ENCODE measurements at places on chromosomes 13 and 19.

DNA sequence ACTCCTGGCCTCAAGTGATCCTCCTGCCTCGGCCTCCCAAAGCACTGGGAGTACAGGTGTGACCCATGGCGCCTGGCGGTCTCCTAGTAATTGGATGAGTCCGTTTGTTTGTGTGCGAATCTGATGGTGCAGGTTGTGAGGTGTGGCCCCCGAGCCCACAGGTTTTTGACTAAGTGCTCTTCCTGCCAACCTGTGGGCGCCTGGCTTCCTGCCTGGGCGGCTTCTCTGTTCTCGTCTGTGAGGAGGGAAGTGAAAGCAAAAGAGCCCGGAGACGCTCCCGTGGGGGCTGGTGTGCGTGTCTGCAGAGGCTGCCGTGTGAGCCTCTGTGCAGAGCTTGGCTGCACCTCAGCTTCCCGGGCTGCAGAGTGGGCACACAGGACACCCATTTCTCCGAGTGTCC is 10.0 kb downstream of the ARHGAP45 start:
- peak; percentile 76 for DNase-seq

- no peak for DNase-seq
Measured at GRCh38 chr19:46495786-46496099, at the start of gene PNMA8B. Gene PNMA8B, minus strand, starts transcription at chr19:46495867. Its CDS starts 402 bp downstream, at chr19:46495465.

DNA sequence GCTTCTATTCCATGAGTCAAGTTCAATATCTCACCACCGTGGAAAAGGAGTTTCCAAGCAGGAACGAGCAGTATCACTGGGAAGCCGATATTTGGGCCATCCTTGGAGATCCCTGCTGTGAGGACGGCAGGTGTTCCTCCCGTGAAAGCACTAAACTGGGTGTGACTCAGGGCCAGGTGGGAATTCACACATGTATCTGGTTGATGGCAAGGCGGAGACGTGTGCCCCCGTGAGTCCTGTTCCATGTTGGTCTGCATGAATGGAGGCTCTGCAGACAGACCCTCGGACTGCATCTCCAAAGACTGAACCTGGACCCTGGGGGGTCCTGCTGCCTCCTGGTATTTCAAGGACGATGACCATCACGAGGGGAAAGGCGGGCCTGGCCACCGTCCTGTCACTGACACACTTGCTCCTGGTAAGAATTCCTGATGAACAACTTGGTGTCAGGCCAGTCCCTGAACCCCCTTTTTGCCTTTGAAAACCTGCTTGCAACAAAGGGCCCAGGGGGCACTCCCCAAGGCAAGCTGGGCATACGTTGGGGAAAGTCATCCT is 22.8 kb upstream of the GAS6 start:
- DNase-seq: no peak

GRCh38 chr19:55690769-55691545 is 15.9 kb downstream of the EPN1 start:
- DNase-seq: no peak

DNA sequence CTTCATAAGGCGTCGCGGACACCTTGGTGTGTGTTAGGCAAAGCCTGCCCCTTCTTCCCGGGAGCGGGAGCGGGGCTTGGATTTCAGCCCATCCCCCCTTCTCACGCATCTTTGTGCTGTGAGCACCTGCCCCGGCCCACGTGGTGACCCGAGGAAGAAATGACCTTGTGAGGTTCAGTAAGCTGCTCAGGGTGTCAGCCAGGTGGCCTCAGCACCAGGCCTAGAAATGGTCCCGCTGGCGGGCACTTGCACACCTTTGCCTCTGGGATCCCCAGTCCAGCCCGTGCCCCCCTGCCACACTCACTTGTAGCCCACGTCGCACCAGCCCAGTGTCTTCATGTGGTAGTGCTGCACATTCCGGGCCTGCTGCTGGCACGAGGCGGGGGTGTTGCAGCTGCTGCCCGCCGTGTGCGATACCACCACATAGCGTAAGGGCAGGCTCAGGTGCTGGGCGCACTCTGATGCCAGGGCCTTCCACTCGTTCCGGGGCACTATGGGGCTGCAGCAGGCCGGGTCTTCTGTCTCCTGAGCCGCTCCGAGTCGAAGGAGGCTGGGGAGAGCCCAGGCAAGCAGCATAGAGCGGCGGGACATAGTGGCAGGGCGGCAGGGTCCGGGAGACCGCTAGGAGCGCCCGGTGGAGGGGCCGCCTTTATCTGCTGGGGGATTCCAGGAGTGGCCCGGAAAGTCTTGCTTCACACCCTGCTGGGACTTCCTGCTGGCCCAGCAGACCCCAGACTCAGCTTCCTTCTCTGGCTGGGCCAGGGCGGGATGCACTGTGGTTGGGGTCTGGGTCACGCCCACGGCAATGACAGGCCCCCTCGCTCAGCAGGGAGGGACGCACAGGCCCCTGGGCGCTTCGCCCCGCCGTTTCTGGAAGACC is at the start of gene PGLYRP1:
TSS of gene PGLYRP1 (minus strand) at position 623 of the 880 bp plus-strand sequence. CDS start at position 591, 32 bp downstream.
- no peak for DNase-seq

DNA sequence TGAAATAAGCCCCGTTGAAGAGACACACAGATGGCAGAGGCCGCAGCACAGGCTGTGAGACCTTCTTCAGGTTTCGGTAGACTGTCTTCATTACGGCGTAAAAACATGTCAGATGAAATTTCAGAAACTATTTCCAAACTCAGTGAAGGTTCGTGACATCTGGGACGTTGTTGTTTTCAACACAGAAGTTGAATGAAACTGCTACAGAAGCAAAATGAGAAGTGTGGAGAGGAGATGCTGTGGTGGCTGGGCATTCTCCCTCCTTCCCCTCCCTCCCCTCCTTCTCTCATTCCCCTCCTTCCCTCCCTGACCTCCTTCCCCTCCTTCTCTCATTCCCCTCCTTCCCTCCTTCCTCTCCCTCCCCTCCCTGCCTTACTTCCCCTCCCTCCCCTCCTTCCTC is 113.6 kb downstream of the ATP11A start:
- no peak for DNase-seq

GRCh38 chr13:21849323-21849722 is 178.4 kb downstream of the FGF9 start:
- DNase-seq: peak; percentile 56

DNA sequence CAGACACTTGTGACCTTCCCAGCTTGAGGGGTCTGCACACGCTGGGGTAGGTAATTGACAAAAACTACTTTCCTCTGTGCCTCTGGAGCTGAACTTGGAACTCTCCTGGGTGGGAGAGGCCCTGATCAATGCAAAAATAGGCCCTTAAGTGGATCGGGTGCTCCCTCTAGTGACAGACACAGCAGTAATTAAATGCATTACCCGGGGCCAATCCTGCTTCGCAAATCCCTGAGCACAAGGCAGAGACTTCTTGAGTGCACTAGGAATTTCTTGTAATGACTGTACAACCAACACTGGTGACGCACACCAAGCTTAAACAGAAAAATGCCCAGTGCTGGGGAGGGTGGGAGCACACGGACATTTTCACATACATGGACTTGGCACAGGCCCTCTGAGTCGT is 10.6 kb upstream of the UBE2S start:
- peak; percentile 82 for DNase-seq

DNA sequence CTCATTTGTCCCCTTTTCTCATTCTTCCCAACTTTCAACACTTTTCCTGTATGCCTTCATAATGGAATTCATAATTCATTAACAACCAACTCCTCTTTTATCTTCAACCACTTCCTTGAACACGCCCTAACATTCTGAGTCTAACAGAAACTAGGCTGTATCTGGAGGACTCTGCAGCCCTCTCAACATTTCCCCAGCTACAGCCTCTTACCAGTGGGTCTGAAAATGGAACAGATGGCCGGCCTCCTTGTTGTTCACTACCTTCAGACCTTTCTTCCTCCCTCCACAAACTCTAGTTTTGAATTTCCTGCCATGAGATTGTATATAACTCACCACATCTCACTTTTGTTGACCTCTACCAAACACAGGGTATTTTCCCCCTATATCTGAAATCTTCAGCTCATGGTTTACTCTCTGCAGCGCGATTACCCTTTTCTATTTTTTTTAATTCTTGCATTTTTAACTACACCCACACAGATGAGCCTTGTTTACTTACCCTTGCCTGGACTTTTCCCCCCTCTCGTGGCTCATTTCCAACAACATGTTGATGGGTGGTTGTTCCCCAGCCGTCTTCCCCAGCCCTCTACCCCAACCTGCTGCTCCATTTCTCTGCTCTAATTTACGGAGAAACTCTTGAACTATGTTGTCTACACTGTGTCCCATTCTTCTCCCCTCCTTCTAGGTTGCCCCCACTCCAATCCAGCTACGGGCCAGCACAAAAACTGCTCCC is 846 bp downstream of the ZNF790 start:
- no peak for DNase-seq

- DNase-seq: no peak
Measured at GRCh38 chr19:54905803-54906511, at the start of gene NCR1. Gene NCR1, plus strand, starts transcription at chr19:54906148. Its CDS starts 40 bp downstream, at chr19:54906188.

DNA sequence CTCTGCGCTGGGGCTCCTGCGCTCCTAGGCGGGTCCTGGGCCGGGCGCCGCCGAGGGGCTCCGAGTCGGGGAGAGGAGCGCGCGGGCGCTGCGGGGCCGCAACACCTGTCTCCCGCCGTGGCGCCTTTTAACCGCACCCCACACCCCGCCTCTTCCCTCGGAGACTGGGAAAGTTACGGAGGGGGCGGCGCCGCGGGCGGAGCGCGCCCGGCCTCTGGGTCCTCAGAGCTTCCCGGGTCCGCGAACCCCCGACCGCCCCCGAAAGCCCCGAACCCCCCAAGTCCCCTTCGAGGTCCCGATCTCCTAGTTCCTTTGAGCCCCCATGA is at the start of gene GJB2:
TSS of gene GJB2 (minus strand) at position 103 of the 326 bp plus-strand sequence. CDS start 3,357 bp downstream, outside the sequence.
- no peak for DNase-seq

- no peak for DNase-seq
Measured at GRCh38 chr19:44202974-44203373, 9.4 kb upstream of the ZNF227 start.

- DNase-seq: peak; percentile 78
Measured at GRCh38 chr19:31304831-31305312, 44.4 kb downstream of the TSHZ3 start.

DNA sequence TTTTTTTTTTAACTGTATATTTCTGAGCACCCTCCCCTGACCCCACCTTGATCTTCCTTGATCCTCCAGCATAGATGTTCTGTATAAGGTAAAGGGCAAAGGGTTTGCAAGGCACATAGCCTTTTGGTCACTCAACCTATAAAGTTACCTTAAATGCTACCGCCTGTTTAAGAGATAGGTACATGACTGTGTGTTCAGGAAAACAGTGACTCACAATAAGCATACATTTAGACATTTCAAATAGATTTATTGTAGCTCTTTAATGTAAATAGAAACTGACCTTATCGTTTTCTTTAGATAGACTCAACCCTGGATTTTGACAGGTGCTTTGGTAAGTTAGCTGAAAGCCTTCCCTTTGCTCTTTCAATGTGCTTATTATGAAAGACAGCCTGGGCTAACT is 15.2 kb upstream of the SLC10A2 start:
- DNase-seq: no peak

GRCh38 chr13:38008636-38009035 is 139.1 kb upstream of the TRPC4 start:
- DNase-seq: no peak

- no peak for DNase-seq
Measured at GRCh38 chr13:49082653-49083536, 107.2 kb downstream of the FNDC3A start.

DNA sequence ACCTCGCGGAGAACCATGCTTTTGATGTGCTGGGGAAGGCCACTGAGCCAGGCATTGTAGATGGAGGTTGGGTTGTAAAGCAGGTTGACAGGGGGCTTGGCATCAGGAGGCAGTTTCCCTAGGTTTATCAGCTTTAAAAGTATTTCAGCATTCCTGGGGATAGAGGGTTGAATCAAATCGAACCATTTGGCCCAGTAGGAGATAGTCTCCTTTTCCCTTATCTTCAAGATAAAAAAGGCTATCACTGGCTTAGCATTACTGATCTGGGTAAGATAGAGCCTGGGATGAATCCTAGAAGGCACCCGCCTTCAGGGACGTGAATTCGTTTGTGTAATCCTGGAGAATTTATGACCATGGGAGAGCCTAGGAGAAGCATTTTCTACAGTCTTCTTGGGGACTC is 30.6 kb downstream of the SLC6A16 start:
- no peak for DNase-seq

- no peak for DNase-seq
Measured at GRCh38 chr13:75959861-75960481, 323.8 kb downstream of the LMO7 start.

- DNase-seq: no peak
Measured at GRCh38 chr13:27000686-27001085, 170.9 kb downstream of the USP12 start.

- DNase-seq: no peak
Measured at GRCh38 chr19:10343495-10343894, 4.1 kb upstream of the ICAM3 start.

DNA sequence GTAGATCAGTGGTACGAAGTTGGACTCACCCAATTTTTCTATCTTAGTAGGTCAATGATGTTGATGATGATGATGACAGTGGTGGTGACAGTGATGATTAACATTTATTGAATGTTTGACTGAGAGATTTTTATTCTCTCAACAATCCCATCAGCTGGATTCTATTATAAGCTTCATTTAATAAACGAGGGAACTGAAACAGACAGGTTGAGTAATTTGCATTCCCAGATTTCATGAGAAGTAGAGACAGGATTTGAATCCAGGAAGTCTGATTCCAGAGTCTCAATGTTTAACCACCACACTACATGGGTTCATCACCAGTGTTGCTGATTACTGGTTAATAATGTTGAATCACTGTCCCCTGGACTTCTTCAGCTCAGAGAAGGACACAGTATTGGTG is 168.9 kb downstream of the FLT1 start:
- DNase-seq: no peak

GRCh38 chr19:5999693-6000092 is 21.8 kb upstream of the RANBP3 start:
- DNase-seq: no peak

DNA sequence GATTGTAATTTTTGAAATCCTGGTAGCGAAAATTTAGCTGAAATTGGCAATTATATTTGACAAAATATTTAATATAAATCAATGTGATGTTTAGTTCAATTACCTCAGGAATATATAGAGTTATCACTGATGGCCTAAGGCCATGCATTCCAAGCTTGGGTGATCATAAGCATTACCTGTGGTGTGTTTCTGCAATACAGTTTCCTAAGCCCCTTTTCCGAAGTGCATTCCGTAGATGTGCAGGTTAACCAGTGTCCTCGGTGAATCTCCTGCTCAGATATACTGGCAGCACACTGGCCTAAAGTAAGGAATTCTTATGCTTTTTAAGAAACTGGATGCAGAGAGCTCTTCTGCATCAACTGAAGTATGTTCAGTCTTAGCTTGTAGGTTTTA is 35.0 kb downstream of the ITGBL1 start:
- DNase-seq: no peak

DNA sequence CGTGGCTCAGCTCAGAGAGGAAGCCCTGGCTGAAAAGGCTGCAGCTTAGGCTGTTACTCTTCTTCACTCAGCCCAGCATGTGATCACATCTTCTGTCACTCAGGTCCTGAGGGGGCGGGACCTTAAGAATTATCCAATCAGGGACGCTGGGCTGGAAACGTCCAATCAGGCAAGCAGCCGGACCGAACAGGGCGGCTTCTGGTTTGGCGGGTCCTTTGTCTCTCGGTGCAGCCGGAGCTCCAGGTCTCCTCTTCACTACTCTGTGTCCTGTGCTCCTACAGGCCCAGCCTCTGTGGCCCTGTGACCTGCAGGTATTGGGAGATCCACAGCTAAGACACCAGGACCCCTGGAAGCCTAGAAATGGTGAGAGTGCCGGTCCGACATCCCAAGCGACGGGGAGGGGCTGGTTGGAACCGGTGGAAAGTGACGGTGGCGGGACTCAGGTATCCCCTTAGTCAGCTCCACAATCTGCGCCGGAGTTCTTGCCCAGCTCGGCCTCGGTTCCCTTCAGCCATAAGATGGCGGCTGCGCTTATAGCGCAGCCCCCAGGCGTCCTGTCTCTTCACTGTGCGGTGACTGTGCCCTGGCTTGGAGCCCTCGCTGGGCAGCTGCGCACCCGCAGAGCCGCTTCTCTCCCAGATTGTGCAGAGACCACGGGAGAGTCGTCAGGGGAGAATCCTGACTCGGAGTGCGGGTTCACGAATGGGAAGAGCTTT is at the start of gene ZNF93:
TSS of gene ZNF93 (plus strand) at position 218 of the 716 bp plus-strand sequence. CDS start at position 361, 143 bp downstream.
- peak; percentile 68 for DNase-seq

All from Kasumi-1 (cell line).